ENCODE measurements at places on chromosomes 2 and 18.

DNA sequence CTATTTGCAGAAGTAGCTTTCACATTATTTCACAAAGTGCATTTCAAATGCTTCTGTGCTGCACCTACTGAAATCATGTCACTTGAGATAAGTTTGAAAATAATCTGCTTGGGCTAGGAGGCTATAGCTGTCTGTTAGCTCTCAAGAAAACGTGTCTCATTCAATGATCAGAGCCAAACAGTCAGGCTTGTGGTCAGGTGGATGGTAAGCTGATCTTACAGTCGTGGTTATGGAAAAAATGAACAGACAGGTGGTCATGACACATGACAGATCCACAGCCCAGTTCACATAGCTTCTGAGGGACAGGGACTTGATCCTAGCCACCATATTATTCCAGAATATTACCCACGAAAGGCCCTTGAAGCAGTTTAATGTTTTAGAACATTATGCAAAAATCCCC, 26.5 kb upstream of the RFX8 start:
- no peak for DNase-seq

GRCh38 chr2:241859436-241860183, 916 bp upstream of the PDCD1 start:
- DNase-seq, result no peak

- DNase-seq, result no peak
Observed at GRCh38 chr18:63260380-63260754, 59.2 kb downstream of the BCL2 start.

DNA sequence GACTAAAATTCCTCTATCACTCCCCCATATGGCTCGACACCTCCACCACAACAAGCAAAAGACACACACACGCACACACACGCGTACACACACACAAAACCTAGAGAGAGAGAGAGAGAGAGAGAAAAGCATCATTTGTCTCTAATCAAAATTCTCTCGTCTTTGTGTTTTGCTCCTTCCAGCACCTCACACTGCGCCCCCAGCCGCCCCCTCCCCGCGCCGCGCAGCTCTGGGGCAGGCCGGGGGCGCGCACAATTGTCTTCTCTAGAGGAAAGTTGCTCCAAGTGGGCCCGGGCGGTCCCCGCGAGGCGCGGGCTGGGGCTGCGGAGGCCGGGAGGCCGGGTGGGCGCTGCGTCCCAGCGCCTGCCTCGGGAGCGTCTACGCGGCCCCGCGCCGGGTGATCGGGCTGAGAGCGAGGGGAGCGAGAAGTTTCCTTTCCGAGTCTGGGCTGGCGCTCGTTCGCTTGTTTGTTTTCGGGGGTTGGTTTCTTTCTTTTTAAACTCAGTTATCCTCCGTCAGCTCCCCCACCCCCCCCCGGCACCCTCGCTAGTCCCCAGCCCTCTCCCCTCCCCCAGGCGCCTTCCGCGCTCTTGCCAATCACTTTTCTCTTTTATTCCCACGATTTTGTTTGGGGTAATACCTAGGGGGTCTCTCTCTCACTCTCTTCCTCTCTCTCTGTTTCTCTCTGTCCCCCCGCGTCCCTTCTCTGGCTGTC, 4.1 kb downstream of the ZEB2 start:
- no peak for DNase-seq

DNA sequence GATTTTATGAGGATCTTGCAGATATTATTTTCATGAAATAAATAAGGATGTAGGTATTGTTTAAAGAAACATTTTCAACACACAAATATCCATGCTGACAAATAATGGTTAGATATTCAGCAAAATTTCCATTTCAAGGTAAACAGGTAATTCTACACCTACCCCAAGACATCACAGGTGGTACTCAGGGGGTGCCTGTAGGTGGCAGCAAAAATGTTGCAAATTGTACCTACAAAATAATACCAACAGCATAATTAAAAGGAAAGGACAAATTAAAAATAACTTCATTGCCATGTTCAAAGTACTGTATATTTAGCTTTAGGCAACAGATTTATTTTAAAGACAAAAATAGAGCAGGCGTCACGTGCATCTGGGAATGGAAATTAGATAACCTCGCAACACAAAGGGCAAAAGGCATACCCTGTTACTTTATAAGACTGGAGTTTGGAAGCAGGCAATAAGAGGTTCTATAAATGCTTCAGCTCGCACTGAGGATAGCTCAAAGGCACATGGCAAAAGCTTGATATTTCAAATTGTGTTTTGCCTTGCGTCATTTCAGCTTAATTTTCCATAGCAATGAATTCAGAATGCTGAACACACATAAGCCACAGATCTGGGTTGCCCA, 630.5 kb downstream of the TDRD15 start:
- no peak for DNase-seq

GRCh38 chr2:229714080-229714735, at the start of gene DNER:
Gene DNER (minus strand): TSS chr2:229714555. CDS start chr2:229714423, 132 bp downstream.
- DNase-seq, result no peak

DNA sequence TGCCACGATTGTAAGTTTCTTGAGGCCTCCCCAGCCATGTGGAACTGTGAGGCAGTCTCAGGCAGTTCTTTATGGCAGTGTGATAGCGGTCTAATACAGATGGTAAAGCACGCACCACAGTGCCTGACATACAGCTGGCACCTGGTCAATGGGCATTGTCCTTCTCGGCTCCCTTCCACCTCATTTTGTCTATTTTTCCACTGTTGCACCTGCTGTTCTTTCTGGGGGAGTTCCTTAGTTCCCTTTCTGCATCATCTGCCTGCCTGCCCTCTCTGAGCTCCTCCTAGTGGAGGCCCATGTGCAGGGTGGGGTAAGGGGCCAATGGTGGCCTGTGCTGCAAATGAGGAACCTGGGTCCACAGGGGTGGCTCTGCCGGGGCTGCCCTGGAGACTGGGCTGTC, 157.6 kb downstream of the LPIN1 start:
- DNase-seq, result no peak

GRCh38 chr2:205462681-205463345, 219.5 kb upstream of the NRP2 start:
- DNase-seq, result no peak

DNA sequence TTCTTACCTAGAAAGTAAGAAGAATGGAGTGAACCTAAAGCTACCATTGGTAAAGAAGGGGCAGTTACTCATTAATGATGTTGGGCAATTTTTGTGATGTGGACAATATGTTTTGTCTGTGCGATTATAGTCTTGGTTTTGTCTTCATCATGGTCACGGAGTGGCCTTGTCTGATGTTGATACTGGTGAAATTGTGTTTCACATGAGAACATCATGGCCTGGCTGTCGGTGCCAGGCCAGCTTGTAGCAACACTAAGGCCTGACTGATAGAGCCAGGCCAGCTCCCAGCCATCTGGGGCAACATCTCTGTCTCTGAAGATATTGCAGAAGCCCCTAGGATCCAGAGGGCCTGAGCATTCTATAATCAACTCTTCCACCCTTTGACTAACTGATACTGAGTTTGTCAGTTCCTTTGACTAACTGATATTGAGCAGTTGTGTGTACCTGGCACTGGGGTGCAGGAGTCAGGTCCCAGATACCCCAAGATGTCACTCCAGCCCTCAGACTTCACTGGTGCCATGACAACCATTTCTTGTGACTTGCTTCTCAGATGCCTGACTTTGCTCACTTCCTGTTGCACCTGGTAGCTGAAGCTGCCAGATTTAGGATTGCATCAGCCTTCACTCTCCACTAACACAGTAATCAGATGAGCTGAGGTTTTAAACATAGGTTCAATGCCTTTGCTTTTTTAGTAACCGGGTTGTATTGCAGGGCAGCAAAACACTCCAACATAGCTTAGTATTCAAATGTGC, 62.5 kb downstream of the RPIA start:
- no peak for DNase-seq

DNA sequence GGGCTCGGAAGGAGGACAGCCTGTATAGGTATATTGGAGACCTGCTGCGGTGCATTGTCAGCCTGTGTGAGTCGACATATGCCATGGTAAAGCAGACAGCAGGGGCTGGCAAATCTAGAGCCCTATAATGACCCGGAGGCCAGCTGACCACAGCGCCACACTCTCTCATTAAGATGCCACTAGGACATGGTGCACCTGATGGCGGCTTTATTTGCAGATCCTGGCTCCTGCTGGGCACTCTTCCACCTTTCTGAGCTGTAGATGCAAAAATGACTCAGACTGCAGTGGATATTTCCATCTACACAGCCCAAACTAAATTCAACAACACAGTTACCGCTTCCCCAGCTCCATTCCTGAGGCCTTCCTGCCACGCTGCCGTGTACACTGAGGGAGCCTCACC, 389.9 kb downstream of the TNS1 start:
- DNase-seq, result no peak

GRCh38 chr2:70938586-70938950, 2.9 kb downstream of the ATP6V1B1 start:
- DNase-seq, result no peak

DNA sequence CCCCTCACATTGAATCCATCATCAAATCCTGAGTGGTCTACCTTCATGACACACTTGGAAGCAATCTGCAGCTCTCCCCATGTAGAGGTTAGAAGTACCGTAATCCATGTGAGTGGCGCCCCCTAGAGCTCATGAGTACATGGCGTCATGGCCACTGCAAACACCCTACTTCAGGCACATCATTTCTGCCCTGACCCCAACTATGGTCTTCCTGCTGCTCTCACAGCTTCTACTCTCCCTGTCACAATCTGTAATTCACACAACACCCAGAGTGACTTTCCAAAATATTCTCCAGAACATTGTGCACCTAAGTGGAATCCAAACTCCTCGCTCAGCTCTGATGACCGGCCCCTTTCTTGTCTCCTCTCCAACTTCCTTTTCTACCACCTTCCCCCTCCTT, 141.9 kb downstream of the ANKRD44 start:
- DNase-seq, result no peak

Data from left renal cortex interstitium (tissue), 4 donors.